ENCODE measurements at places on chromosomes 1 and 21.
A peak's percentile ranks its signal among the peaks of the same experiment; 100 is the strongest.

DNA sequence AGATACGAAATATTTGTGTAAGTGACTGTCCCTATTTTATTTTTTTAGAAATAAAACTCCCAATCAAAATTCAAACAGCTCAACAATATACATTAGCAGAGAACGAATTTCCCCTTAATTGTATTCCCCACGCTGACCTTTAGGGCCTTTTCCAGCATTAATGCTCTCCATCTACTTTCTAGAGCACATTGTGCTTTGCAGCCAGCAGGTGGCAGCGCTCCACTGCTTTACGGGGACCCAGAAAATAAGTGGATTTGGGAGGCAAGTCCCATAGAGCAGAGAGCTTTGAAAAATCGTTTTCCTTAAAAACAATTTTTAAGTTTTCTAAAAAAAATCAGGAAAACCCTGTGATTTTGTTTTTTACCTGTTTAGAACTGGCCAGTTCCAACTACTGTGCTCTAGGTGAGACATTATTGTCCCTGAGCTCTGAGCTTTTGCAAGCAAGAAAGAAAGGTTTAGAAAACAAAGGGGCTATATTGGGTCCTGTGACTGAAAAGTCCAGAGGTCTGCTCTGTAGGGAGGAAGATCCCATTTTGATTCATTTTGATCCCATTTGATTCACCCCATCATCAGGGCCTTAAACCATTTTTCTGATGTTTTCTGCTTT lies 144.4 kb upstream of the ZNF644 start:
- peak; percentile 35 for DNase-seq

GRCh38 chr1:41462680-41463004 lies 21.8 kb downstream of the EDN2 start:
- DNase-seq, result no peak

- DNase-seq, result no peak
Measured at GRCh38 chr1:77385551-77385950, 103.7 kb downstream of the AK5 start.

DNA sequence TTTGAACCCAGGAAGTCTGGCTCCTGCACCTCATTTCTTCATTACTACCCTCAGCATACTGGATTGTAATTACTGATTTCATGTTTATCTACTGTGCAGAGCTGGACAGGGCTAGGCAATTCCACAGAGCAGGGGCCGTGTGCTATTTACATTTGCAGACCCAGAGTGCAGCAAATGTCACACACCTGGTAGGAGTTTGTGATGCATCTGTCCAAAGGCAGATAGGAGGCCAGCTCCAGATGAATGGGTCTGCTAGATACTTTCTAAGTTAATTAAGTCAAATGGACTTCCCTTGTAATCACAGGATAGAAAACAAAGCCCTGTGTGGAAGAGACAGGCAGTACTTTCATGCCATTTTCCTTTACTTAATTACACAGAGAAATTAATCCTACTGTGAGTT lies 46.2 kb downstream of the PGBD5 start:
- DNase-seq, result no peak

DNA sequence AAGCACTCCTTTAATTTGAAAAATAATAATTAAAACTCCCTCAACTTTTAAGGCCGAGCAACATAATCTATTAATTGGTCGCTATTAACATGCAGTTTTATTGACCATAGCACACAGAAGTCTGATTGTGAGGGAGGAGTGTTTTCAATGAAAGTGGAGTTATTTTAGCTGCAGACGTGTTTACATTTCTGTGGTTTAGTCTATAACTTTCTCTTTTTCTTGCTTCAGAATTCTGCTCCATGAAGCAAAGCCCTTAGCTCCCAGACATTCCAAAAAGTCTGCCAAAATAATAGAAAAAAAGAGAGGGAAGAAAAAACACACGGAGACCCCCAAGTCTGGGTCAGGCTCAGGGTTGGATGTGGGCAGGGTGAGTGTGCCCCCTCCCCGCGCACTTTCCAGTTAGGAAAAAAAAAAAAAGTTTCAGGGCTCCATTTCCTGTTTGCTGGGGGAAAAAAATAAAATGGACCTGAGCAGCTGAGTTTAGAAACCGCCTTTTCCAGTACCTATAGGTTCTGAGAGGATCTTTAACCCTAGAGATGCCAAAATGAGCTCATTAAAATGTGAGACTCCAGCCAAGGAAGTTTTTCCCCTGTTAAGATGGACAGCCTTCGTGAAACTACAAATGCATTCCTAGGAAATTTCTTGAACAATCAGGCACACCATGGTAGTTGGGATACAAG lies 143.7 kb upstream of the ETS2 start:
- no peak for DNase-seq

- no peak for DNase-seq
Measured at GRCh38 chr1:101250222-101250621, 13.4 kb downstream of the S1PR1 start.

GRCh38 chr1:205450448-205450847 lies 5.4 kb downstream of the BLACAT1 start:
- DNase-seq, result no peak

- no peak for DNase-seq
Measured at GRCh38 chr1:168369655-168370054, 89.0 kb downstream of the TBX19 start.

DNA sequence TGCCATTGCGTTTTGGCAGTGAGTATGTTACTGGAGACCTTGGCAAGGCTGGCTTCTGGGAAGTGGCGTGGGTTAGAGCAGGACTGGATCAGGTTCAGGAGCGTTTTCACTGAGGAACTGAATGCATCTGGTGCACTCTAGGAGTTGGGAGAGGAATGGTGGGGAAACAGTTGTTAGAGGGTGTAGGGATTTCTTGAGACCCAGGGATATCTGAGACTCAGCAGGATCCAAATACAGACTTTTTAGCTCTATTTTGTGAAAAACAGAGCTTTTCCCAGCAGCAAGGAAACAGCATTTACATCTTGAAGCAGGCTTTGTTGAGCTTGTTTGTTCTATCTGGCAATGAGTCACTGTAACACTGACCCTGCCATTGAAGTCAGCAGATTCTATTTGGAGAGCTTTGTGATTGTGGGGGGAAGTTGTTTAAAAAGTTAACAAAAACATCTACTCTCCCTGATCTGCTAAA lies 56.9 kb upstream of the NRIP1 start:
- no peak for DNase-seq

DNA sequence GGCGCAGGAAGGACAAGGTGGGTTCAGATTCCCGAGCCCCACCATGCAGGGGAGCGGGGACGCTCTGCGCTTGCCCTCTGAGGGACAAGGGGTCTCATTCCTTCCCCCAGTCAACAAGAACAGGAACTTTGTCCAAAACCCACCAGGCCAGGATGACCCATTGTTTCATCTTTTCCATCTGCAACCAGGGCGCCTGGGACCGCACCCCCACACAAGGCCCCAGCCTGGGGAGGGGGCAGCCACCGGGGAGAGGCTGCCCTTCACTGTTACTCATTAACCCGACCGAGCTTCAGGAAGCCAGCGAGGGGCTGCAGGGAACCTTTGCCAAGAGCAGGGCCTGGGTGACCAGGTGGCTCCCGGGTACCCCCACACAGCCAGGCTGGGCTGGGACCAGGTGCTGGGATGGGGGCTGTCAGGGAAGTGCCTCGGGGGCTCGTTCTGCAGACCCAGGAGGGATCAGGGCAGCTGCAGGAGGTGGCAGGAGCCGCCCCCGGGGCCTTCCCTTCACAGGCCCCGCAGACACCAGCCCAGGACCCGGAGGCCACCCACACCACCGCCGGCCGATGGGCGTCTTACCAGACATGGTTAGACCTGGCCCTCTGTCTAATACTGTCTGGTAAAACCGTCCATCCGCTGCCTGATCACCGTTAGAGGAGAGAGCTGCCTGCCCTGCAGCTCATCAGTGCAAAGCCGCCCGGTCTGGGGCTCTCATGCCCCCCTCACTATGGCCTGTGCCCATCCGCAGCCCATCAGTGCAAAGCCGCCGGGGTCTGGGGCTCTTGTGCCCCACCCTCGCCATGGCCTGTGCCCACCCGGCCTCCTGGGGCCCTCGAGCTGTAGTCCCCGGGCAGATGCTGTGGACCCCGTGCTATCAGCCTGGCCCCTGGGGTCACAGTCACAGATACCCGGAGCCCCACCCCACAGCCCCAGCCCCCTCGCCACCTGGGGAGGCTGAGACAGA lies 4.9 kb upstream of the TTLL10 start:
- no peak for DNase-seq

GRCh38 chr1:29827801-29828525 lies 591.6 kb downstream of the PTPRU start:
- DNase-seq, result no peak

DNA sequence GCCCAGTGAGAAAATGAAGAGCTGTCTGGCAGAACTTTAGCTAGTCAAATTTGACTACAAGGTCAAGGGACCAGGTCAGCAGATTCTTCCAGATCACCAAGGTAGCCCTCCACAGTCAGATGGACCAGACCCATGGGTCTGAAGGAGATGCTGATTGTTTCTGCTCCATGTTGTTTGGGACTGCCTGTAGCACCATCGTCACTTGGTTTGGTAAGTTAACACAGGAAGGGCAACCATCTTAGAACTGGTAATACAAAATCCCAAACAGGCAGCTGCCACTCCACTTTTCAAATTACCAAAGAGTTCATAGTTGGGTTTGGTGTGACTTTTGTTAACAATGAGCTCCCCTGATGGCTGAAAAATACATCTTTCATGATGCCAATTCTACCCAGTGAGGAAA lies 9.0 kb downstream of the ITPKB start:
- no peak for DNase-seq

DNA sequence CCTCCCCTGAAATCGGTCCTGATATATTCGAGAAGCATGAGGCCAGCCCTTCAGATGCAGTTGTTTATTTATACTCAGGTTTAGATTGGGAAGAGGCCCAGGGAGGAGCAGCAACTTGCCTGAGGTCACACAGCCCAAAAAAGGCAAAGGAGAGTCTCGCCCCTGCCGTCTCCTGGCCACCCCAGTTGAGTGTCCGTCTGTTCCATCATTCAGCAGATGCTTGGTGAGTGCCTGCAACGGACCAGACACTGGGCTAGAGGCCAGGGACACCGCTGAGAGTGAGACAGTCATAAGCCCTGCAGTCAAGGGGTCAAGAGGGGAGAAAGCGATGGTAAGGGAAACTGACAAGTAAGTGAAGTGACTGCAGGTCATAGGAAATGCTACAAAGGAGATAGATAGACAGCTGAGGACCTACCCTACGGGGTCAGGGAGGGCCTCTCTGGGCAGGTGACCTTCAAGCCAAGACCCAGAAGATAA lies 15.4 kb upstream of the SELENON start:
- no peak for DNase-seq

DNA sequence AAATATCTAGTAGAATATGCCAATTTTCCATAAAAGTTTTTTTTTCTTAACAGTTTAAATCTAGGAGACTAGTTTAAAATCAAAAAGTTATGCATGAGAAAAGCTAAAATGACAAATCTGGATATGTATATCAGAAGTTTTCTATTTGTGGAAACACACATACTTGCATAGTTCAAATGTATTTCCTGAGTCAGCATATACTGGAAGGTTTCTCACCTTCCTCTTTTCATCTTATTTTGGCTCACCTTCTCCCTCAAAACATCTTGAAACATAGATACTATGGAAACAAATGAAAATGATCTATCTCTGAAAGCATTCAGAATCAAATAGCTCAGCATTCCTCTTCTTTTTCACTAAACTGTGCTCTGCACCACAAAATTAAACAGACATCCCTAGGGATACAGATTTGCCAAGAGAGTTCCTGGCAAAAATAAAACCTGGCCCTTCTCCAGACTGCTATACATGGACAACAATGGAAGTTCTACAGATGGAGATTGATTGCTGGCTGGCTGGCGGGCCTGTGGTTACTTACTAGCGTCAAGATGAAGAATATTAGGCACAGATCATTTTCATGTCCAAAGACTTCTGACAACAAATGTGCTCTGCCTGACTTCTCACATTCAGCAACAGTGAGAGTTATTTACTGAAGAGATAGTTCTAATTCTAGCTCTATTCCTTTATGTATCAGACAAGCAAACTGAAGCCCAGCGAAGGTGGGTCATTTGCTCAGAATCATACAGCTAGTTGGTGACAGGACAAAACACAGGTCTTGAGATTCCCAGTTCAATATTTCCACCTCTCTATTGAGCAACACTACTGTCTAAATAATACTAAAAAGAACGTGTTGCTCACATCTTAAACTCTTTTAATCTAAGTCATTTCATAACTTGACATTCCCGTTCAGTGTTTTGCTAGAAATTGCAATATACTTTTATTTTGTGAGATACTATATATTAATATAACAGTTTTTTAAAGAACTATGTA lies 26.6 kb downstream of the DIPK1A start:
- DNase-seq, result no peak

GRCh38 chr21:35711661-35712060 lies 348.7 kb downstream of the SETD4 start:
- no peak for DNase-seq

DNA sequence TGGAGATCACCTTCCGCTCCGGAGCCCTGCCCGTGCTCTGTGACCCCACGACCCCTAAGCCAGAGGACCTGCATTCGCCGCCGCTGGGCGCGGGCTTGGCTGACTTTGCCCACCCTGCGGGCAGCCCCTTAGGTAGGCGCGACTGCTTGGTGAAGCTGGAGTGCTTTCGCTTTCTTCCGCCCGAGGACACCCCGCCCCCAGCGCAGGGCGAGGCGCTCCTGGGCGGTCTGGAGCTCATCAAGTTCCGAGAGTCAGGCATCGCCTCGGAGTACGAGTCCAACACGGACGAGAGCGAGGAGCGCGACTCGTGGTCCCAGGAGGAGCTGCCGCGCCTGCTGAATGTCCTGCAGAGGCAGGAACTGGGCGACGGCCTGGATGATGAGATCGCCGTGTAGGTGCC lies 9.6 kb downstream of the SPATA46 start:
- DNase-seq, result no peak

GRCh38 chr1:59105548-59106507 lies 191.1 kb upstream of the FGGY start:
- no peak for DNase-seq

GRCh38 chr1:52366517-52366827 lies 467 bp upstream of the CC2D1B start:
- no peak for DNase-seq

GRCh38 chr1:11719313-11720032 lies 16.5 kb upstream of the AGTRAP start:
- no peak for DNase-seq

DNA sequence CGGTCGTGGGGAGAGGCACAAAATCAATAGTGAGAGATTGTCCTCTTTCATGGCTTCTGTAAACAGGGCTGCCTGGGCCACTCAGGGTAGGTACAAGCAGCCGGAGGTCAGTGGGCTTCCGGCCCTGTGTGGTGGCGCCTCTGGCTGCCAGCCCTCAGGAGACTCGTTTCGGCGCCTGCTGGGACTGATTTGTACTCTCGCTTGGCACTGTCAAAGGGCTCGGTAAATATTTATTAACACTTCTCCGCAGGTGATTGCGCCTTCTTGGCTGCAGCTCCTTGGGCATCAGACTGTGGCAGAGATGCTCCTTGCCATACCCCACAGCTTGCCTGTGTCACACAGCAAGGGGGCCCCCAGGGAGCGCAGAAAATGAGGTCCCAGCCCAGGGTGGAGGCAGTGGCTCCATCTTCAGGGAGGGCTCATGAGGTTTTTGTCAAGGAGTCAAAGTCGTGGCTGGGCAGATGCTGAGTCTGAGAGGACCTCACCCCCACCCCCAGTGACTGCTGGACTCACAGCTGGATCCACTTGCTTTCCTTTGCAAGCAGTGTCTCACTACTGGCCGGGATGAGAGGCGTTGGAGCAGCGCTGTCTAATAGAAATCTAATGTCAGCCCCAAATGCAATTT lies 262.5 kb downstream of the GRIK3 start:
- DNase-seq, result peak; percentile 79

GRCh38 chr1:17112496-17113236 lies 6.6 kb downstream of the PADI2 start:
- DNase-seq, result no peak

GRCh38 chr1:99535470-99536164 lies 110.3 kb upstream of the PALMD start:
- no peak for DNase-seq

Measured in NCI-H1417 treated with DMSO at 0.1 percent for 48 hours (cell line).